NCI-H2081 (cell line): ENCODE measurements at places on chromosomes 3 and 15.

DNA sequence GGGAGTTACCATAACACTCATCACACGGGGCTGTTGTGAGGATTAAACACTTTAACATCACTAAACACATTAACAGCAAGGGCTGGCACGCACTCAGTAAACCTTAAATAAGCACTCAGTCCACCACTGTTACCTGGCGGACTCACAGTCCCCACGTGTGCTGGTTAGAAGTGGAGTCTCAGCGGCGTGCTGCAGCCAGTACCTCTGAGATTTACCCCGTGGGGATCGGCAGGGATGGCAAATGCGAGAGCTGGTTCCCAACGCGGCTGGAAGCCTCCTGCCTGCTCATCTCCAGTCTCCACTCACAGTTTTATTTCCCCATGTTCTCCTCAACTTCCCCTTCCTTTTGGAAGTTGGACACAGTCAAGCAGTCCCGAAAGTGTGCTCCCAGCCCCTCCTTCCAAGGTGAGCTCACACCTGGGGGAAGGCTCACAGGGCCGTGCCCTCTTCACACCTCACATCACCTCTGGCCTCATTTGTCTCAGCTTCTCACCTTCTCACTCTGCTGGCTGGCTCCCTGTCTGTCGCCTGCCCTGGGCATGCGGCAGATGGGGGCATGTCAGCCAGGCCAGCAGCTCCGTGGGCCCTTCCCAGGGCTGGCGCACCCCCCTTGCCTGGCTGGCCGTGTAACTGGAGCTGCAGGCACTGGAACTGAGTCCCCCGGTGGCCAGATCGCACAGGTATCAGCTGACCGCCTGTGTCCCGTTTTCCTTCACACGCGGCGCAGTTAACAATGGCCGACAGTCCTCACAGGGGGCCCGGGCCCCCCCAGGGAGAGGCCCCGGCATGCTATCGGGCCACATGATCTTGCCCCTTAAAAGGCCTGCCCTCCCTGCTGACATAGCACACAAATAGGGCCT, 87.1 kb downstream of the WNT7A start:
- DNase-seq: no peak

- DNase-seq: no peak
Measured at GRCh38 chr3:25592510-25592968, 72.2 kb downstream of the TOP2B start.

- DNase-seq: no peak
Measured at GRCh38 chr3:129548104-129548965, 5.4 kb downstream of the H1-8 start.

- DNase-seq: no peak
Measured at GRCh38 chr15:50881121-50882048, 27.1 kb upstream of the AP4E1 start.

- DNase-seq: no peak
Measured at GRCh38 chr3:44146073-44146472, 95.6 kb upstream of the TOPAZ1 start.

- no peak for DNase-seq
Measured at GRCh38 chr3:54192026-54192425, 69.7 kb downstream of the CACNA2D3 start.

GRCh38 chr15:101168898-101169494, 82.9 kb downstream of the CHSY1 start:
- DNase-seq: no peak

- no peak for DNase-seq
Measured at GRCh38 chr3:65562447-65562846, 476.3 kb downstream of the MAGI1 start.

DNA sequence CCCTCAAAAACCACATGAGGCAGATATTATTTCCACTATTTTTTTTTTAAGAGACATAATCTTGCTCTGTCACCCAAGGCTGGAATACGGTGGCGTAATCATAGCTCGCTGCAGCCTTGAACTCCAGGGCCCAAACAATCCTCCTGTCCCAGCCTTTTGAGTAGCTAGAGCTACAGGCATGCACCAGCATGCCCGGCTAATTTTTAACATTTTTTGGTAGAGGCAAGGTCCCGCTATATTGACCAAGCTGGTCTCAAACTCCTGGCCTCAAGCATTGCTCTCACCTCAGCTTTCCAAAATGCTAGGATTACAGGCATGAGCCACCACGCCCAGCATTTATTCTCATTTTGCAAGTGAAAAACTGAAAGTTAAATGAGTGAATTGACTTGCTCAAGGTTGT, 50.8 kb upstream of the PIAS1 start:
- DNase-seq: no peak

- no peak for DNase-seq
Measured at GRCh38 chr3:152350776-152351175, 82.0 kb downstream of the MBNL1 start.

DNA sequence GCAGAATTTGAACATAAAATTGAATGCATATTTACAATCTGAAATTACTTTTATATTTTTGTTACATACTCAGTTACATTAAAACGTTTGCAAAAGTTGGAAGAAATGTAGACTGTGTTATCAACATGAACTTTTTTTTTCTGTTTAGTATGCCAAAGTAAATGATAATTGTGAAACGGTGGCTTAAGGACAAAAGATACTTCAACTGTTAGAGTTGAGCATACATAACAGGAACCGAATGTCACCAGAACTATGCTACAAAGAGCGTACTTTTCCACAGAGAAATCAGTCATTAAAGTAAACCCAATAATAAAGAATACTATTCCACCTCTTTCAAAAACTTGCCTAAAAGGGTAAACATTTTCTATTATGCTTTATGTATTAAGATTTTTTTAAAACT, 14.3 kb upstream of the DHX36 start:
- DNase-seq: no peak

- DNase-seq: peak; percentile 70
Measured at GRCh38 chr3:14532691-14533456, 7.3 kb downstream of the GRIP2 start.

GRCh38 chr15:42731461-42731860, 5.5 kb downstream of the CDAN1 start:
- no peak for DNase-seq

- DNase-seq: peak; percentile 58
Measured at GRCh38 chr15:31276596-31277298, 49.9 kb upstream of the KLF13 start.

GRCh38 chr3:136545664-136546268, 206.4 kb downstream of the STAG1 start:
- DNase-seq: no peak

DNA sequence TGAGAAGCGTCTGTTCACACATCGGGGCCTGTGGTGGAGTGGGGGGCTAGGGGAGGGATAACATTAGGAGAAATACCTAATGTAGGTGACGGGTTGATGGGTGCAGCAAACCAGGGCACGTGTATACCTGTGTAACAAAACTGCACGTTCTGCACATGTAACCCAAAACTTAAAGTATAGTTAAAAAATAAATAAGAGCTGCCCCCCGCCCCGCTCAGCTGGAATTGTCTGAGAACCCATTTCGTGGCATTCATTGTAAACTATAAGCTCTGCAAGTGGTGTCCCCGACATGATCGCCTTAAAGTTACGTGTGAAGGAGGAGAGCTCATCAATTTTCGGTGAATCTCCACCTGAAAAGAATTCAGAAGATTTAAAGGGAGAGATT, 7.3 kb upstream of the LIPH start:
- DNase-seq: no peak

GRCh38 chr3:107581230-107581629, 58.5 kb downstream of the BBX start:
- DNase-seq: no peak

- DNase-seq: no peak
Measured at GRCh38 chr3:179464323-179465092, 13.2 kb upstream of the GNB4 start.

DNA sequence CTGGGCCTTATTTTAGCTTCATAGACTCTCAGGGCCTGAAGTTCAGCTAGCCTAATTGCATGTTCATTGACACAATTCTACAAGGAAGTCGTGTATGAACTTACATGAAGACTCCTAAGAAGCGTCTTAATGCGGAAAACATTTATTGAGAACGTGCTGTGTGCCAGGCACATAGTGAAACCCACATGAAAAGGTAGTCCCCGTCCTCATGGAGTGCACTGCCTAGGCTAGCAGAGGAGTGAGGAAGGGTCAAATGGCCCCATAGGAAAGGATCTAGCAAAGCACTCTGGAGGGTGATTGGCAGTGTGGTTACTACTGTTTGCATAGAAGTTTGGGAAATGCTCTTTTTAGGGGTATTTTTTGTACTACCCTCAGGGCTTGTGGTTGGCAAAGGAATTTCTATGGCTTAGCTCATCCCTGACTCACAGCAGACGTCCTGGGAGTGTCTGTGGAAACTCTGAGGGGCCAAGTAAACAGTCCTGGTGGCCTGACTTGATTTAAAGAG, 854 bp upstream of the NPTN start:
- no peak for DNase-seq

DNA sequence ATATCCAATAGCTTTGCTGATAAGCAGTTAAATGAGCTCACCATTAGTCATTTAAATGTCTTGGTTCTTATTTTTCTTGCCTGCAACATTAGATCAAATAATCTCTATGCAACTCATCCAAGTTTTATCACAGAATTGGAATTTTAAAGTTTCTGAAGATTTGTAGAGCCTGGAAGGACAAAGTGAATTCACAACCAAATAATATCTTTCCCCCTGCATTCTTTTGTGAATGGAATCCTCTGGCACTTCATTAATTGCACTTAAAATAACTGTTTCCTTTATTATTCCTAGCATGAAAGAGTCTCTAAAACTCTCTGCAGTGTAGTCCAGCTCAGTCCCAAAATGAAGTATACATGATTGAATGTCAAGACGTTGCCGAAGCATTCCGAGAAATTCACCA, 345.6 kb upstream of the TGFBR2 start:
- DNase-seq: no peak

DNA sequence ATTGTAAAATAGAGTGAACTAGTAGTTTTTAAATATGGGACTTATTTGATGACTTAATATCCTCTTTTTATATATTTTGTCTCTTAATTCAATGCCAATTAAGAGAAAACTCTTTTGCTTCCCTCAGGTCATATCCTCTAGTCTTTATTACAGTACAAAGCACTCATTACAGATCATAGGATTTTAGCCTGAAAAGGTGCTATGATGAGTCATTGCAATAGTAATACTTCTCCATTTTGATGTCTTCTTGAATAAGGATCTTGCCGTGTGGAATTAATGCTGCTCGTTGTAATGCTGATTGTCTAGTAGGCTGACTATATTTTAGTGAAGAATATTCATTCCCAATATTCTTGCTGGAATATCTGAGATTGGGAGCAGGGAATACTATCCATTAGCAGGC, 612.2 kb upstream of the GOLIM4 start:
- no peak for DNase-seq

- no peak for DNase-seq
Measured at GRCh38 chr15:69939513-69940440, 157.9 kb downstream of the TLE3 start.

DNA sequence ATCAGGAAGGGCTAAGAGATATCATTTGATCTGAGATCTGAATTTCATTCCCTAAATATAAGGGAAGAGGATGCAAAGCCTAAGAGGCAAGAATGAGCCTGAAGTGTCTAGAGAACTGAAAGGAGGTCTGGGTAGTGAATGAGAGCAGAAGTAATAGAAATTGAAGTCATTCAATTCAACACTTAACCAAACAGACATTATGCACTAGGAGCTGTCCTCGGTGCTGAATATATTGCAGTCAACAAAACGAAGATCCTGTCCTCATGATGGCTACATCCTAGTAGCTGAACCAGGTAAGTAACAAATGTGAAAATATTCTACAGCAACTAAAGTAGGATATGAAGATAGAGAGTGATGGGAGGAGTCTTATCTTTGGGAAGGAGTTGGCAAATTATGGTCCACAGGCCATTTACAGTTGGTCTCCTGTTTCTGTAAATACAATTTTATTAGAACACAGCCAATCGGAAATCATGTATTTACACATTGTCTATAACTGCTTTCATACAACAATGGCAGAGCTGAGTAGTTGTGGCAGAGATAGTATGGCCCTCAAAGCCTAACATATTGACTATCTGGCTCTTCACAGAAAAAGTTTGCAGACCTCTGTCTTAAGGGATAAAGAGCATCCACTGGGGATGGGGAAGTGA, 192.9 kb upstream of the CADPS start:
- DNase-seq: no peak

DNA sequence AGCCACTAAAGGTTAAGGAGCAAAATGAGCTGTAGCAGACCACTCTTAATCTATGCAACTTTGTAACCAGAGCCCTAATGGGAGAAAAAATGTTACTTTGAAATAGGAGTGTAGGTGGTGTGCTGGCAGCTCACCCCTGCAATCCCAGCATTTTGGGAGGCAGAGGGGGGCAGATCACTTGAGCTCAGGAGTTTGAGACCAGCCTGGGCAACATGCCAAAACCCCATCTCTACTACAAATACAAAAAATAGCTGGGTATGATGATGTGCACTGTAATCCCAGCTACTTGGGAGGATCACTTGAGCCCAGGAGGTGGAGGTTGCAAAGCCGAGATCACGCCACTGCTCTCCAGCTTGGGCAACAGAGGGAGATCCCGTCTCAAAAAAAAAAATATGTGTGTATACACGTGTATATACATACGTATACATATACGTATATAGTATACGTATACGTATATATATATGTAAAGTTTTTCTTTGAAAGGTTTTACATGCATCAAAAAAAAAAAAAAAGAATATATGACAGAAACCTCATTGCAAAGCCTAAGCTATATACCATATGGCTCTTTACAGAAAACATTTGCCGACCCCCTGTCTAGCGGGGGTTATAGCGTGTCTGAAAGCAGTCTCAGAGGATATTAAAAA, 15.7 kb downstream of the CAPN7 start:
- no peak for DNase-seq

DNA sequence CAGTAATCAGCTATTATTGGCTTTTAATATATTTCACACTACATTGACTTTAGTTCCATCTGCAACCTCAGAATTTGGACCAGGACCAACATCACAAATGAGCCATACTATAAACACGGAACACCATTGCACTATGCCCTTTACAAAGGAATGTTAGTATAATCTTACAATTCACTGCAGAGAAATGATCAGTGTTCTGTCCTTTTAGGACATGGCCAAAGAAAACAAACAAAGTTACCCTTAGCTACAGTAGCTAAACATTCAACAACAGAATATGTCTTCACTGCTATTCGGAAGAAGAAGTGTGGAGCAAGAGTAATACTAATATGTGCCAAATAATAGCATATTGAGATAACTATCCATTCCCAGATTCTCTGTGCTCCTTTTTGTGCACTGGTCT, 90.4 kb downstream of the NAALADL2 start:
- DNase-seq: no peak

- no peak for DNase-seq
Measured at GRCh38 chr3:151538456-151539393, 77.9 kb upstream of the IGSF10 start.

DNA sequence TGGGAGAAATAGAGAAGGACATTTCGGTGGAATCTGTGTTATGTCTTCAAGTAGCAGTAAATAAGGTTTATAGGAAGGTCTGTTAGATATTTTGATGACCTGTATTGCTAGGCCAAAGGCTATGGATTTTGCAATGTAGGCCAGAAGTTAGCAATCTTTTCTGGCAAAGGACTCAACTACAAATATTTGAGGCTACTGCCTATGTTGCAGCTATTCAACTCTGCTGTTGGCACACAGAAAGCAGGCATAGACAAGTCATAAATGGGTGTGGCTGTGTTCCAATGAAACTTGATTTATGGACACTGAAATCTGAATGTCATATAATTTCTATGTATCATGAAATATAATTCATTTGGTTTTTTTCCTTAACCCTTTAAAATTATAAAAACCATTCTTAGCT, 438.7 kb upstream of the C2CD4B start:
- no peak for DNase-seq
